ENCODE measurements at places on chromosomes 5 and 9.

- no peak for DNase-seq
These were observed 316.5 kb downstream of the ICE1 start for GRCh38 chr5:5738797-5739489.

GRCh38 chr5:153746440-153746839 lies 256.0 kb downstream of the GRIA1 start:
- DNase-seq: no peak

DNA sequence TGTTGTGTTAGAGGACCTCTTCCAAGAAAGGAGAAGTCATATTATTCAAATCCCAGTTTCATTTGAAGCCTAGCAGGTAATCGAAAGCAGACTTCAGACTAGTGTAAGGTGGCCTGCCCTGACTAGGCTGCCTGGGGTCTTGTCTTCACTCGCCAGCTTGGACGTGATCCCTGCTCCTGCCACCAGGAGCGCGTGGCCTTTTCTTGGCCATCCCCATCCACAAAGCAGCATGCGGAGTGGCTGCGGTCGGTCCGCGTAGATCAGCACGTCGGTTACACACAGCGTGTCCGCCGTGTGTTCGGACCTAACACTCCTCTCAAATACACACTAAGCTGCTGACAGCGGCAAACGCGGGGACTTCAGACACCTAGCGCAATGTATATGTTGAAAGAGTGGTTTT lies 37.3 kb downstream of the CFAP77 start:
- peak; percentile 6 for DNase-seq

GRCh38 chr5:74173241-74173640 lies 467.3 kb downstream of the ENC1 start:
- peak; percentile 17 for DNase-seq

GRCh38 chr5:133235696-133236426 lies 184.0 kb downstream of the HSPA4 start:
- peak; percentile 6 for DNase-seq

- peak; percentile 31 for DNase-seq
These were observed 324.4 kb downstream of the BRINP1 start for GRCh38 chr9:119044806-119045205.

- DNase-seq: no peak
These were observed 899.9 kb downstream of the TAF11L14 start for GRCh38 chr5:18534119-18534518.

DNA sequence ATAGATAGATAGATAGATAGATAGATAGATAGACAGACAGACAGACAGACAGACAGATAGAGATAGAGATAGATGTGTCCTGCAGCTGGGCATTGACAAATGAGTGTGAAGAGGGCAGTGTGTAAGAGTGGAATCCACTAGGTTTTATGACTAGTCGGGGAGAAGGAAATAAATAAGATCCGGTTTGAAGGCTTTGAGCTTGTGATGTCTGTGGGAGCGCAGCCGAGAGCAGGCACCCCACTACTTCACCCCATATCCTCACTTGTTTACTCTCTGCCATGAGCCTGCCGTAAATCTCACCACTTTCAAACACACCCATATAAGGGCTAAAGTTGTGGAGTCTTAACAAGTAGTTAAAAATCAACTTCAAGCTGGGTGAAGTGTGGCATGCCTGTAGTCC lies 1.4 kb upstream of the SUSD1 start:
- peak; percentile 57 for DNase-seq

GRCh38 chr5:132500244-132500930 lies 9.8 kb upstream of the IRF1 start:
- DNase-seq: peak; percentile 6

DNA sequence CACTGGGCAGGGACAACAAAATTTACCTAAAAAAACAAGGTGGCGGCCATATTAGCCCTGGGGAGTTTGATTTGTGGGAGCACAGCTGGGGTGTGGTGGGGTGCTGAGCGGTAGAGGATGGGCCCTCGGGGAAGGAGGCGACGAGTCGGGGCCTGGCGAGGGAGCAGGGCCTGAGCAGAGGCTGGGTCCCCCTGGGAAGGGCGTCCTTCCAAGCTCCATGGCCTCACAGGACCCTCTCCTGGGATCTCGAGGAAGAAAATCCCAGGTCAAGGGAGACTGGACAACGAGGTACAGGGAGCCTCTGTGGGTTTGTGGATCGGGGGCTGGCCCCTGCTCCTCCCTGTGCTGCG lies 165.5 kb downstream of the CACNA1B start:
- DNase-seq: no peak

GRCh38 chr5:116135344-116135743 lies 50.5 kb downstream of the COMMD10 start:
- DNase-seq: no peak

All from mesenchymal stem cell (in vitro differentiated cells and primary cell).